Astrocyte of the spinal cord (primary cell): ENCODE measurements at places on chromosomes 7 and 10.

DNA sequence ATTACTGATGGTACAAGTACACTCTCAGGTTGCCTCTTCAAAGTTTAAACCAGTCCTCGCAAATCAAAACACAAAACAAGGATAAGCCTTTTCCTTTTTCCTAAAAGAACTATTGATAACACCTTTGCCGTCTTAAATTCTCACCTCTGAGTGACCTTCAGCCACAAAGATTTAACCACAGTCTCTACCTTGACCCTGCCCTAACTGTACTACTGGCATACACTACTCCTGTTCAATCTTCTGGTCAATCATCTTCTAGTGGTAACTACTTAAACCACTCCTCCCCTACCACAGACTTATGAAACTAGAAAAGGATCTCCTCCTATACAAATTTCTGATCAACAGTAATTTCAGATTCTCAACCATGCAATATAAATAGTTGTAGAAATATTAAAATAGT is 15.1 kb downstream of the UPF2 start:
- no peak for DNase-seq

DNA sequence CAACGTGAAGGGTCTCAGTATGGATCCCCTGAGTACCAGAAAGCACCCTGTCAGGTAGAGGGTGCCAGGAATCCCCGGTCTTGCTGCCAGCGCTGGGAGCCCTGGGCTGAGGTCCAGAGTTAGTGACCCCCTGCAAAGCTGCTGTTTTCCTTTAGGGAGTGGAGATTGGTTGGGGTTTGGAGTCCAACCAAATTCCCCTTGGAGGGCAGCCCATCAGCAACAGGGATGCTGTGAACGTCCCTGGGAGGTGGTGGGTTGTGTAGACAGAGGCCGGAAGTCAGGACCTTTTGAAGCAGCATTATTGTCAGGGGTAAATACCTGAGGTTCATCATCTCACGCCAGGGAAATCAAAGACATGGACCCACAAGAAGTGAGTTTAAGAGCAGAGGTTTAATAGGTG is 104.2 kb downstream of the COL26A1 start:
- DNase-seq, result peak; percentile 27

- DNase-seq, result peak; percentile 99
Measured at GRCh38 chr7:43647673-43648472, 65.0 kb downstream of the STK17A start.

DNA sequence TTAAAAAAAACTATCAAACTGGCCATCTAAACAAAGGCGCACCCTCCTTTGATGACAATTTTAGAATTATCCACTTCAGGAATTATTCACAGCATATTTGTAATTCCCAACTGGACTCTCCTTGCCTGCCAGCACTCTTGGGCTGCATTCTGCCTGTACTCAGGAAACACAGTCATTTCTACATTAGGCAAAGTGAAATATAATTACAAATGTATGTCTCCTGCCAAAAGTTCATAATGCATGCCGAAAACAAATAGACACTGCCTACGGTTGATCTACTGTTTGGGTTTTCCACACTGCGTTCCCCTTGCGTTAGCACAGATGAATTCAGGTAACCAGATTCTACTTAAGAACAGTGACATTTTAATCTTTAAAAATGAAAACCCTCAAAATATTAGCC is 1.9 kb downstream of the HGF start:
- no peak for DNase-seq

DNA sequence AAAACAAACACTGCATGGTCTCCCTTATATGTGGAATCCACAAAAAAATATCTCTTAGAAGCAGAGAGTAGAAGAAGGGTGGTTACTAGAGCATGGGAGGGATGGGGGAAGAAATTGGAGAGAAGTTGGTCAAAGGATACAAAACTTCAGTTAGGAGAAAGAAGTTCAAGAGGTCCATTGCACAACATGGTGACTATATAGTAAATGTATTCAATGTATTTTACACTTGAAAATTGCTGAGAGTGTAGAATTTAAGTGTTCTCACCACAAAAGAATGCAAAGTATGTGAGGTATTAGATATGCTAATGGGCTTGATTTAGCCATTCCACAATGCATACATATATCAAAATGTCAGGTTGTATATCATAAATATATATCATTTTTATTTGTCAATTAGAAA is 232.0 kb upstream of the CELF2 start:
- DNase-seq, result peak; percentile 46

DNA sequence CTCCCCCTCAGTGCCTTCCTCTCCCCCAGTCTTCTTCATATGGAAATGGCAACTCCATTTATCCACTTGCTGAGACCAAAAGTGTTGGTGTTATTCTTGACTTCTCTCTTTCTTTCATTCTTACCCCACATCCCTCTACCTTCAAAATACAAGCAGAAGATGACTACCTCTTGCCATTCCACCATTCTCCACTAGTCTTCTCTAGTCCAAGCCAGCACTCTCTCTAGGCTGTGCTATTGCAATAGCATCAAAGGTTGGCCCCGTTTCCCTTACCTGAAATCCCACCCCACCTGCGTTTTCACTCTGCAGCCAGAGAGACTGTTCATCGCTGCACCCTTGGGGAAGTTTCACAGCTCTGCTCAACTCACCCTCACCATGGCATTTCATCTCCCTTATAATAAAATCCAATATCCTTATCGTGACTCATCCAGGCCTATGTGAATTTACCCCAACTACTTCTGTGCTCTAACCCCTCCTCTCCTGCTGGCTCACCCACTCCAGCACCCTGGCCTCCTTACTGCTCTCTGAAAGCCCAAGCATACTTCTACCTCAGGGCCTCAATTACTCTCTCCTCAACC is 109.1 kb downstream of the LSM5 start:
- no peak for DNase-seq
